ENCODE measurements at places on chromosomes 7 and 10.
A peak's percentile ranks its signal among the peaks of the same experiment; 100 is the strongest.

GRCh38 chr7:108079648-108080591, 50.2 kb downstream of the LAMB4 start:
- DNase-seq = no peak

DNA sequence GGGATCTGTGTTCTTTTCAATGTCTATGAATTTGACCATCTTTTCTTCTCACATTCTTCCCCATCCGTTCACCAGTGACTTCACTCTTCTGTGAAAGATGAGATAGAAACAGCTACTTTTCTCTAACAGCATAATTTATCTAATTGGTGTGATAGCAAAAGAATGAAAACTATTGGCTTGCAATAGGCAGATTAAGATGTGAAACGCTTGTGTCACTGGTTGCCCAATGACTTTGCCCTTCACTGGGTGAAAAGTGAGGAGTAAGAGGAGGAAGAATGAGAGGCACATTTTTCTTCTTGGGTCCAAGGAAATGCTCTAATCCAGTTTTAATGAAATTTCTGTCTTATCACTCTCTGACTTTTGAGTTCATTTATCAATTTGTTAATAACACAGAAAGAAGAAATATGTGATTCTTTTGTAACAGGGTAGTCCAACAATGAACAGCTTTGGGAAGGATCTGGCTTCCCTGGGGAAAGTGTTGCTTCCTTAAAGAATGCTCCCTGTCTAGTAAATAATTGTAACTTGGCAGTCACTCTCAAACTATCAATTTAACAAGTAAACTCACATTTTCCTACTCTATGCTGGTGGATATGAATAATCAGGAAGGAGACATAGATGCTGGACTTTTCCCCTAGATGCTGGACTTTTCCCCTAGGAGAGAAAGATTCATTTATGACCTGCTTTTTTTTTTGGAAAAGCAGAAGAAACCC, 35.1 kb downstream of the BET1 start:
- DNase-seq = no peak

DNA sequence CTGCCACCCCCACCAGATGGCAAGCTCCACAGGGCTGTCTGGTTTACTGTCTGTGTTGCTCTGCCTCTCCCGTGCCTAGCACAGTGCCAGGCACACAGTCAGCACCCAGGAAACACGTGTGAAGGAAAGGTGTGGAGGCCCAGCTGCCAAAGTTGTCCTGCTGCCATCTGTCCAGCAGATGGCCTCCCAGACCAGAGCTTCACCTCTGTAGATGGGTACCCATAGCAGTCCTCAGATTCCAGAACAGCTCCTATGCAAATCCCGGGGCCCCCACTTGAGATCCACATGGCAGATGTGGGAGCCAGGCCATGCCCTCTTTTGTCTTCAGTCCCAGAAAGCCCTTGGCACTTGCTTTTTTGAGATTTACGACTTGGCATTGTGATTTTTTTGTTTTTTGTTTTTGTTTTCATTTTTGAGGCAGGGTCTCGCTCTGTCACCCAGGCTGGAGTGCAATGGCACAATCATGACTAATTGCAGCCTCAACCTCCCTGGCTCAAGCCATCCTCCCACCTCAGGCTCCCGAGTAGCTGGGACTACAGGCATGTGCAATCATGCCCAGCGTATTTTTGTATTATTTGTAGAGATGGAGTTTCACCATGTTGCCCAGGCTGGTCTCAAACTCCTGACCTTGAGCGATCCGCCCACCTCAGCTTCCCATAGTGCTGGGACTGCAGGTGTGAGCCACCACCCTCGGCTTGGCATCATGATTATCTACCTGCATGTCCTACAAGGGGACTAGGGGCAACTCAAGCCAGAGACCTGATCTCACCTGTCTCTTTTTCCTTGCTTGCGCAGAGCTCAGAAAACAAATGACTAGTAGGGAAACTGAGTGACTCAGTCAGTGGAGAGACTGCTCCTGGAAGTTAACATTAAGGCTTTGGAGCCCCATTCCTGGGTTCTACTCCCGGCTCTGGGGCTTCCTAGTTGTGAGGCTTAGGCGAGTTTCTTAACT, 16.9 kb upstream of the PALD1 start:
- peak; percentile 48 for DNase-seq

DNA sequence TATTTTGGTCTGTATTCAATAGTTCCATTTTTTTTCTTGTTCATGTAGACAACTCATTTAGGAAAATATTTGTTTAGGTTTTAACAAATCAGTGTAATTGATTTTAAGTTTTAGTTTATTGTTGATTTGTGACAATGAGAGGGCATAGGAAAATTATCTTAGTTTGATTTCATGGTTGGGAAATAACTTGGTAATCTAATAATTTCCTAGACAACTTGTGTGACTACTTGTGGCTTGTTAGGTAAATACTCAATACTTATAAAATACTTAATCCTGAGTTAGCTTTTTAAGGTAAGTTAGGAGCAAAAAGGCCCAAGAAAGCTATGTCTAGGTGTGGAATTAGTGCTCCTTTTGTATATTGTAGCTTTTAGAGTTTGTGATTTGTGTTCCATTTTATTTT, 65.4 kb downstream of the ZNRF2 start:
- no peak for DNase-seq

DNA sequence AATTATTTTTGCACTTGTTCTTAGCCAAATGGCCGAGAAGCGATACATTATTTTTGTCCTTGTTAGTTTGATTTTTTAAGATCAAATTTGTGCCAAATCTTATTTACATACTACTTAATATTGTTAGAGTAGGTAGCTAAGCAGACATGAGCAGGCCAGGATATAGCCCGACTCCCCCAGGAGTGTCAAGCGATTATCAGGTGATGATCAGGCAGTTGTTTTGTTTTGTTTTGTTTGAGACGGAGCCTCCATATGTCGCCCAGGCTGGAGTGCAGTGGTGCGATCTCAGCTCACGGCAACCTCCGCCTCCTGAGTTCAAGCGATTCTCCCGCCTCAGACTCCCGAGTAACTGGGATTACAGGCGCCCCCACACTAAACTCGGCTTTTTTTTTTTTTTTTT, 71.1 kb downstream of the LYZL2 start:
- DNase-seq = no peak

GRCh38 chr10:129728246-129728820, 235.7 kb downstream of the EBF3 start:
- no peak for DNase-seq

GRCh38 chr7:73391396-73391795, 42.2 kb upstream of the FZD9 start:
- DNase-seq = no peak

DNA sequence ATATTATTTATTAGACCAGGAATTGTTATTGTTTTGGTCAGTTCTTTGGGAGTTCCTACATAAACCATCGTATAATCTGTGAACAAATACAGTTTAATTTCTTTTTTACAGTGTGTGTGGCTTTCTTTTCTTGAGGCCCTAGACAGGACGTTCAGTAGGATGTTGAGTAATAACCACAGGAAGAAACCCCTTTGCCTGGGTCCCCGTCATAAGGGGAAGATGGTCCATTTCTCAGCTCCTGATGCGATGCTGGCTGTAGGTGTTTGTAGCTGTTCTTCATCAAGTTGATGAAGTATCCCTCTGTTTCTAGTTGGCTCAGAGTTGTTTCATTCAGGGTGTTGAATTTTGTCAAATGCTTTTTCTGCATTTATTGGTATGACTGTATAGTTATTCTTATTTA, 219.7 kb upstream of the ADARB2 start:
- peak; percentile 24 for DNase-seq

GRCh38 chr7:124930655-124931597, 1.3 kb upstream of the POT1 start:
- DNase-seq = no peak
